Activated T-helper 1 cell treated with anti-CD3 and anti-CD28 coated beads, Interleukin-2, amount 50 U/mL, for 16 hours (primary cell): ENCODE measurements at places on chromosomes 3 and 15.

DNA sequence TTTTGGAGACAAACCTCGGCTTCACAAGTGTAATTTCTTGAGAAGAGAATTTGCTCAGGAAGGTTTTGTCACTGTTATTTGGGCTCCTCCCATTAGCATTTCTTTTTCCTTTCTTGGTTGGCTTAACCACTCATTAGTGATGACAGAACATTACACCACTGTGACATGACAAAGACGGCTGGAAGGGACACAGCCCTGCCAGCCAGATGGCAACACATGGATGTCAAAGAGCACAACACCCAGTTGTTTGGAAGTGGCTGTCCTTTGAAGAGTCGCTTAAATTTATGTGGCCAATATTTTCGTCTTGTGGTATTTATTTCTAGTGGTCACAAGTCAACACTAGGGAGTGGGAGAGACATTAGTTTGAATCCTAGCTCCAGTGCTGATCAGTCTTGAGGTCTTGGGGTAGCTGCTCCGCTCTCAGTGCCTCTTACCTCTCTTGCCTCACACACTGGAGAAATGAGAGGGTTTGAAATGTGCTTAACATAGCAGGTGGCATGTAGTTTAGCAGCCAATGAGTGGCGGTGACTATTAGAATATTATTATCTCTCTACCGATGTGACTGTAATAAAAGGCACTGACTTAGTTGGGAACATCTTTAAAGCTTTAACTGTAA is 92.8 kb downstream of the FRMD4B start:
- no peak for DNase-seq

DNA sequence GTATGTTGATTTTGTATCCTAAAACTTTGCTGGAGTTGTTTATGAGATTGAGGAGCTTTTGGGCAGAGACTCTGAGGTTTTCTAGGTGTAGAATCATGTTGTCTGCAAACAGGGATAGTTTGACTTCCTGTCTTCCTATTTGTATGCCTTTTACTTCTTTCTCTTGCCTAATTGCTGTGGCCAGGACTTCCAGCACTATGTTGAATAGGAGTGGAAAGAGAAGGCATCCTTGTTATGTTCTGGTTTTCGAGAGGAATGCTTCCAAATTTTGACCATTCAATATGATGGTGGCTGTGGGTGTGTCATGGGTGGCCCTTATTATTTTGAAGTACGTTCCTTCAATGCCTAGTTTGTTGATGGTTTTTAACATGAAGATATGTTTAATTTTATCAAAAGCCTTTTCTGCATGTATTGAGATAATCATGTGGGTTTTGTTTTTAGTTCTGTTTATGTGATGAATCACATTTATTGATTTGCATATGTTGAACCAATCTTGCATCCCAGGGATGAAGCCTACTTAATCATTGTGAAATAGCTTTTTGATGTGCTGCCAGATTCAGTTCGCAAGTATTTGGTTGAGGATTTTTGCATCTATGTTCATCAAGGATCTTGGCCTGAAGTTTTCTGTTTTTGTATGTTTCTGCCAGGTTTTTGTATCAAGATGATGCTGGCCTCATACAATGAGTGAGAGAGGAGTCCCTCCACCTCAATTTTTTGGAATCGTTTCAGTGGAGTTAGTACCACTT is 188.1 kb downstream of the MINAR1 start:
- no peak for DNase-seq

- no peak for DNase-seq
These were observed 773.7 kb upstream of the NR2F2 start for GRCh38 chr15:95556866-95557225.

DNA sequence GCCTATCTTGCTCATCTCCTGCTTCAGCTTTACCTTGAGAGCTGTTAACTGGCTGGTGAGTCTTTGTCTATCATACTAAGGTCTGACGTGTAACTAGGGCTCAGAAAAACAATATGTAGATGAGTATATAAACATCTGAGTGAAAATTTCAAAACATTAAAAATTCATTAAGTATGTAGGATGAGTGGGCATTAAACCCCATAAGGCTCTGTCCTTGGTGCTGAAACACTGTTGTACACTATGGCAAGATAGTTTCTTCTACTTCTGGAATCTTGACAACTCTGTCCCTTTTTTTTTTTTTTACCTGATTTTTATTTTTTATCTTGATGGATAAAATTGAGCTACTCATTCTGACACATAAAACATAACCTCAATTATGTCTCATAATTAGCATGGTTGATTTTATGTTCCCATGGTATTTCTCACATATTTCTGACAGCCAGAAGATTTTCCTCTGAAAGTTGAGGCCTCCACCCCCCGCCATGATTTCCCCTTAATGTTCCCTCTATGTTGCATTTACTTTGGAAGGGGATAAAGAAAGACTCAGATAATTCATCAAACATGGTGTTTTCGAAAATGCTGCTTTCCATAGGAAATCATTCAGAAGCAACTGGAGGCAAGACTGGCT is 54.3 kb downstream of the DGKG start:
- no peak for DNase-seq

DNA sequence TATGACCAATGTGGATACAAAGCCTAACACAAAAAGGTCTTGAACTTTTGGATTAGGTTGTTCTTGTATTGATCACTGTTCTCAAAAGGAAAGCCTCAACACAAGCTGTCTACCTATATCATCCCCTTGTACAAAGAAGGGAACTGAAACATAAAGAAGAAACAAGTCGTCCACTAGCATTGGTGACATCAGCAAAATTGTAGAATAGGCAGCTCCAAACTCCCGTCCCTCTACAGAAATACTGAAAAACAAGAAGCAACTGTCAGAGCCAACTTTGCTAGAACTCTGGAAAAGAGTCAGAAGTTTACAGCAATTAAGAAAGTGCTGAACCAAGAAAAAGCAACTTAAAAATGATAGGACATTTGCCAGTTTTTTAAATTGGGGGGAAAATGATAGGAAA is 7.5 kb upstream of the NR1I2 start:
- no peak for DNase-seq

- no peak for DNase-seq
These were observed 104.3 kb upstream of the TSC22D2 start for GRCh38 chr3:150303768-150304167.

GRCh38 chr15:72735111-72735510 is 48.4 kb downstream of the ADPGK start:
- no peak for DNase-seq

GRCh38 chr15:67190326-67190725 is 64.1 kb downstream of the AAGAB start:
- DNase-seq = no peak

GRCh38 chr15:66080717-66081398 is 172.7 kb downstream of the MEGF11 start:
- no peak for DNase-seq

- no peak for DNase-seq
These were observed 174.7 kb downstream of the MBNL1 start for GRCh38 chr3:152443212-152444023.

- no peak for DNase-seq
These were observed 1.5 kb downstream of the UMPS start for GRCh38 chr3:124731760-124732159.

- DNase-seq = no peak
These were observed 74.0 kb upstream of the ETV5 start for GRCh38 chr3:186182850-186183249.

DNA sequence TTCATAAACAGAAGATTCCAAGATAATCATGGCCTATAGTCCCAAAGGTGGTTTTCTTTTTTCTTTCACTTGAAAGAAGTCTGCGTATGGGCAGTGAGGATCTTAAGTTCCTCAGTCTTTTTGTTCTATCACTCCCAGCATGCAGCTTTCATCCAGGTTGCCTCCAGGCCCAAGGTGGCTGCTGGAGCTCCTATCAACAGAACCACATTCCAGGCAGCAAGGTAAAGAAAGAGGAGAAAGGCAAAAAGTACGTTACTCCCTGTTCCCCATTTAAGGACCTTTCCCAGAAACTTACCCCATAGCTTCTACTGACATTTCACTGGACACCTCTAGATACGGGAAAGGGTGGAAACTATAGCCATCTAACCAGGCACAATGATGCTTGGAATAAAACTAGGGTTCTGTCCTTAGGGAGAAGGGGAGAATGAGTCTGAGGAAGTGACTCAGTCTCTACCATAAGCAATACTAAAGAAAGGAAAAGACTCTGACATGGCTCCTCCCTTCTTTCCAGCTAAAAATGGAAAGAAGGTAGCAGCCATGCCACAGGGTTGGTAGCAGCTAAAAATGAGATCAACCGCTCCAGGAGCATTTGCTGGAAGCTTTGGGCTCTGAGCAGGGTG is 313.9 kb upstream of the NR2E3 start:
- DNase-seq = no peak

- no peak for DNase-seq
These were observed 166.0 kb upstream of the SATB1 start for GRCh38 chr3:18591120-18591519.

GRCh38 chr3:50481992-50482391 is 21.4 kb downstream of the CACNA2D2 start:
- DNase-seq = no peak

DNA sequence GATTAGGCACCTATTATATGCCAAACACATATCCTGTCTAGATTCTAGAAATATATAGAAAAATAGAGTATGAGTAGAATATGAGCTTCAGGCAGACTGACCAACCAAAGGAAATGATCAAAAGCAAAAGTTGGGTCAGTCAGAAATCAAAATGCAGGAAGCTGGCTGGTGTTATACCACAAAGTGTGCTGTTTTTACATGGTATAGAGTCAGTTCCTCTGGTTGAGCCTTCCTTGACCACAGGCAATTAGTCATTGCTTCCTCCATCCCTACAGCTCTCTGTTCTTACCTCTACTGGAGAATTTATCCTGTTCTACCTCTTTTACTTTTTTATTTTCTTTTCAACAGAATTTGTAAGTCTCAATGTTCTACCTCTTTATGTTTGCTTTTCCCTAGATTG is 149.8 kb downstream of the TMCO5A start:
- DNase-seq = no peak
